ENCODE measurements at places on chromosomes 6 and 20.

DNA sequence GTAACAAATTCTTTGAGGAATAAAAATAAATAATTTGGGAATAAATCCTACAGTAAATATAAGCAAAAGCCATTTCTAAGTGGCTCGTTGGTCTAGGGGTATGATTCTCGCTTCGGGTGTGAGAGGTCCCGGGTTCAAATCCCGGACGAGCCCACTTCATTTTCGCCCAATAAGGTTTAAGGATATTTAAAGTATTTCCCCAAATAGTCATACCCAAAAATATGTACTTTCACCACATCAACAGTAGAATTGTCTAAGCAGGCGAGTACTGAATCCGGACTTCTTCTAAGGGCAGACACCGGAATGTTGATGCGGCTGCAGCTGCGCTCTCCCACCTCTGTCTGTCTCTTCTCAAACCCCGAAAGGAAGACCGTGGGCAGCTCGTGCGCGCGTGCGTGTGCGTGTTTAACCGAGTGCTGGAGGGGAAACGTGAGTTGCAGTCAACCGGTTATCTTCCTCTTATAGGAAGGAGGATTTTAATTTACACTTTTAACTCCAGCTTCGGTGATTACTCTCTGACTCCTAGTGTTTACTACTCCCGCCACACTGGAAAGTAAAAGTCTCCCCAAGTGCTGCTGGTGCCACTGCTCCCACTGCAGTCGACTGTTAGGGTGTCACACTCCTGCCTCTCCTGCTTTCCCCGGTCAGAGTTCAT, 155.7 kb upstream of the PRSS16 start:
- peak; percentile 26 for DNase-seq

DNA sequence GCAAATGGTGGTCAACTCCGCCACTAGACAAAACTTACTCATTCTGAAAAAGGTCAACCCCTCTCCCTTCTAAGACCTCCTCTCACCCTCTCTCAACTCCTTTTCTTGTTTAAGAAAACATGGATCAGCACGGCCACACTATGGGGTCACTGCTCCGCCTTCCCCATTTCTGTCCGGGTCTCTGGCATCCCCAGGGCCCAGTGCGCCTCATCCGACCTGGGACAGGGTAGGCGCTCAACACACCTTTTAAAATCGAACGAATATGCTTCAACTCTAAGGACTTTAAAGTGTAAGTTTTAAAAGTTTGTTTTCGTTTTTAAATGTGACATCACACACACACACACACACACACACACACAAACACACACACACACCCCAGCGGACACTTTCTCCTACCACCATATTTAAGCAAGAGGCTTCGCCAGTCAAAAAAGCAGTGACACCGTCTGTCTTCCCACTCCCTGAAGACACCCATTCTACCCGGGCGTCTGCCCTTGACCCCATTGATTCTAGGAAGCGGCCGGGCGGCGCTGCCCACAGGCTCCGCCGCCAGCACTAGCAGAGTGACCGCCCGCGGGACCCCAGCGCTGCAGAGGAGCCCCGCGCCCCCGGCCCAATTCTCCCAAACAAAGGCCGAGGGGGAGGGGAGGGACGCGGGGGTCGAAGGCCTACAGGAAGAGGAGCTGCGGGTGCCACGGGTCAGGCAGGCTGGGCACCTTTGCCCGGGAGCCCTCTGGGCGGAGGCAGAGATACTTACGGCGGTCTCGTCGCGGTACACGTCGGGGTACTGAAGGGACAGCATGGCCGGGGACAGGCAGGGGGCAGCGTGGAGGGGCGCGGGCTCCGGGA, 568 bp downstream of the PREP start:
- DNase-seq = peak; percentile 15

DNA sequence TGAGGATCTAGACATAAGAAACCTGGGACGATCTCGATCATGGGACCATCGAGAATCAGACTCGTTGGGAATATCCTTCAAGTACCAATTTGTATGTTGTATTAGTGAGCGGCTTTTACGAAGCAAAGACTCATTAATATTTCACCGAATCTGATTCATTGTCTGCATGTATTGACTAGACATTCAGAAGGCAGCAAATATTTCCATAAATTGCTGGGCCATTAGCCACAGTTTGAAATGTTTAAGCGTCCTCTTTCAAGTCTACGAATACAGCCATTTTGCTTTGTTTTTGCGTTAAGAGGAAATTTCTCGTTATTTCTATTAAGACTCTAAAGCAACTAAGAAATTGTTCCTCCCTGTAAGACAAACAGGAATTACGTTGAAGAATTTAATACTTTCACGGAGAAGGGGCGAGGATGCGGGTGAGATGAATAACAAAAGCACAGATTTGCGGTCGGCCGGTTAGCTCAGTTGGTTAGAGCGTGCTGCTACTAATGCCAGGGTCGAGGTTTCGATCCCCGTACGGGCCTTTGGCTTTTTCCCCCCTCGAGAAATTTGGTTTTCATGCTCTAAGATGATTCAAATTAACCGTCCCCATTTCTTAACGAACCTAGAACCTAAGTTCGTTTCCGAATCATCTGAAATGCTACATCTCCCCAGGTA, 18.5 kb downstream of the POM121L2 start:
- DNase-seq = no peak

GRCh38 chr20:62668441-62669027, 26.2 kb downstream of the SLCO4A1 start:
- peak; percentile 76 for DNase-seq

- no peak for DNase-seq
These were observed 191.1 kb downstream of the TAF4 start for GRCh38 chr20:61874421-61875068.

DNA sequence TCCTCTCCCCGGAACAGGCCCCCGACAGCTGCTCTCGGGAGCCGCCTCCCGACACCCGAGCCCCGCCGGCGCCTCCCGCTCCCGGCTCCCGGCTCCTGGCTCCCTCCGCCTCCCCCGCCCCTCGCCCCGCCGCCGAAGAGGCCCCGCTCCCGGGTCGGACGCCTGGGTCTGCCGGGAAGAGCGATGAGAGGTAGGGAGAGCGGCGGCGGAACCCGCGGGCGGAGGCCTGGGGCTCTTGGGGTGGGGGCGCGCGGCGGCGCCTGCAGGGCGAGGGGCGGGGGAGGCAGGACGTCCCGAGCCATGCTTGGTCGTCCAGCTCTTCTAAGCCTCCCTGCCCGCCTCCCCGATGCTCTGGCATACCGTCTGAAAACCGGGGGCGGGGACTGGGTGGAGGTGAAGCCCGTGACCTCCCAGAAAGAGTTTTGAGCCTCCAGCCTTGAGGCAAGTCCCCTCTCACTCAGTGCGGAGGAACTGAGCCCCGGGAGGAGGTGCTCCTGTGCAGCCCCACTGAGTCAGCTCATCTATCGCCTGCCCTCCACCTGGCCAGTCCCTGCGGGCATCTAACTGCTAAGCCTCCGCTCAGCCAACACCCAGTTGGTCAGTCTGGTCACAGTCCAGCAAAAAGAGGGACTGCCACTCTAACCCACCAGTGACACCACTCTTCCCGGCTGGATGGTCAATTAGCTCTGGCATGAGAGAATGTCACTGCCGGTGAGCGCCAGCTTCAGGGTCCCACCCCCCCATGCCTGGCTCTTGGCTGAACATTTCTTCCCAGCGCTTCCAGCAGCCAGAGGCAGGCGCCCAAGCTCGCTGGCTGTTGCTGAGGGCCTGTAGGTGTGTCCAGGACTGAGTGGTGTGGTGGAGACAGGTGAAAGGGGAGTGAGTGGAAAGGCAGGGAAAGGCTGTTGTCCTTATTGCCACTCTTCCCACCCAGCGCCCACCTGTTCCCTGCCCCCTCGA, 482 bp downstream of the DDR1 start:
- peak; percentile 67 for DNase-seq

DNA sequence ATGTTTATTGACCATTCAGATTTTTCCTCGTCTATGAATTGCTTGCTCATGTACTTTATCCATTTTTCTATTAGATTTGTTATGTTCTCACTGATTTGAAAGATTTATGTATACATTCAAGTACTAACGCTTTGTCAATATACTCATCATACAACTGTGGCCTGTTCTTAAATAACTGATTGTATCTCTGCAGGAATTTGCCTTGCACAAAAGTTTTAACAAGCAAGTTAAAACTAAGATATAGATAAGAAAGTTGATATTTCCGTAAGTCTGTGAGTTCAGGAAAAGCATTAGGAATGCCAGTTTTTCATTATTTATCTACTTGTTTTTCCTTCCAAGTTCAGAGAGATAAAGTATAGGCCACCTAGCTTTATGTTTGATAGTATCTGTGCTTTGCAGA, 95.2 kb downstream of the PDE7B start:
- DNase-seq = no peak
